Activated T-cell treated with anti-CD3 and anti-CD28 coated beads for 1 hour (primary cell): ENCODE measurements at places on chromosomes 5 and 9.

DNA sequence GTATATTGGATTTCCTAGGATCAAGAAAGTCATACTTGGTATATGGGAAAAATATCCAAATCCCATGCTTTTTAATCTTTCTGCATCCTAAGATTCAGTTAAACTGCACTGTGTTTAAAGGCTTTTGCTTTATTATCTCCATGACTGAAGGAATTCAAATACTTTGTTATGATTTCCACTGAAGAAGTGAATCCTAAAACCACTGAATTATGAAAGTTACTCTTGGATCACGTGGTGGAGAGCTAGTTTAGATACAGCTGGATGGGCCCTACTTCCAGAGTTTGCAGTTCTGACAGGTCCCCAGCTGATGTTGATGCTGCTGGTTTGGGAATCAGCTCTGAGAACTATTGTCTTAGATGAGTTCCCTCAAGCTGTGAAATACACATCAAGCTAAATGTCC is 5.0 kb downstream of the DAB2 start:
- DNase-seq: no peak

DNA sequence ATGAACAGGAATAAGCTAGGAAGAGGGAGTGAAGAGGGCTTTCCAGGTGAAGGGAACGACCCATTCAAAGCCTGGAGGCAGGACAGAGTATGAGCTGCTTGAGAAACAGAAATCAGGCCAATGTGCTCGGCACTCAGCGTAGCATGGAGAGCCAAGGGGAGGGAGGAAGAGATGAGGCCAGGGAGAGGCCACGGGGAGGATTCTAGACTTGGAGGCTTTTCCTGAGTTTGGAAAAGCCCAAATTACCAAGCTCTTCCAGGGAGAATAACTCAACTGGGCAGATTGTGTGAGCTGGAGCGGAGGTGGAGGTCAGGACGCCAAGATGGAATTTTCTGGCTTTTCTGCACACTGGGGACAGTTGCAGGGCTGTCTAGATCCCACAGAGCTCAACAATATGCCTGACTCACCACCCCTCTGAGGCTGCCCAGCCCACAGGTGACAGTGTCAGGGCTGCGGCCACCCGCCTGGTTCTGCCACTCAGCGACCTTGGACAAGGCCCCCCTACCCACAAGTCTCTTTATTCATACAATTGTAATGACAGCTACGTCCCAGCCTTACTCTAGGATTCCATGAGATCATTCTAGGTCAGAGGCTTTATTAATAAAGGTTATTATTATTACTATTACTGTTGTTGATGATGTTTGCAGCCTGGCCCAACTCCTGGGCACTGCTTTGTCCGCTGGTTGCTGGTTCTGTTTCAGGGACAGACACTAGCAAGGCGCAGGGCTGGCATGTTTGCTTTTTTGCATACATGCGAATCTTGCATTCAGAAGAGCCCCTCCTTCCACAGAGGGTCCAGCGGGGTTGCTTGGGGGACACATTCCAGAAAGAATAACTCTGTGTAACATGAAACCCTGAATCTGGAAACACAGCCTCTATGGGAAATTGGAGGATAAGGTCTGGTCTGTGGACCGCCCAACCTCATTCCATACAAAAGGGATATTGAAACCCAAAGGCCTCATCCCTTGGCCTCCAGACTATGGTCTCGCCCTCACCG is 9.4 kb upstream of the LMX1B start:
- no peak for DNase-seq

- DNase-seq: no peak
Observed at GRCh38 chr5:9482381-9482780, 63.5 kb downstream of the SEMA5A start.

DNA sequence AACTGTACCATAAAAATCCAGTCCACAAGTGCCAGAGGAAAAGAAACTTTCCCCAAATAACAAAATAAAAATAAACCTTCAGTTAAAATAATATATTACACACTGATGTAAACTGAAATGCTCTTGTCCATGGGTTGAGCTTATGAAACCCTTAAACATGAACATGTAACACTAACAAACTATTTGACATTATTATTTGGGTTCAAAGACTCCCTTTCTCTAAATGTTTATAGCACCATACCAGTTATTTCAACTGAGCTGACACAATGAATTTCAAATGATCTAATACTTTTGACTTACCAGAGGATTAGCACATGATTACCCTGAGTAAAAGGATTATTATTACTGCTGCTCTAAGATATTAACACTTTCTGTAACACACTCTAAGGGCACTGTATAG is 251.1 kb downstream of the BNC2 start:
- DNase-seq: no peak

GRCh38 chr9:90830051-90830450 is 28.4 kb downstream of the SYK start:
- DNase-seq: no peak

DNA sequence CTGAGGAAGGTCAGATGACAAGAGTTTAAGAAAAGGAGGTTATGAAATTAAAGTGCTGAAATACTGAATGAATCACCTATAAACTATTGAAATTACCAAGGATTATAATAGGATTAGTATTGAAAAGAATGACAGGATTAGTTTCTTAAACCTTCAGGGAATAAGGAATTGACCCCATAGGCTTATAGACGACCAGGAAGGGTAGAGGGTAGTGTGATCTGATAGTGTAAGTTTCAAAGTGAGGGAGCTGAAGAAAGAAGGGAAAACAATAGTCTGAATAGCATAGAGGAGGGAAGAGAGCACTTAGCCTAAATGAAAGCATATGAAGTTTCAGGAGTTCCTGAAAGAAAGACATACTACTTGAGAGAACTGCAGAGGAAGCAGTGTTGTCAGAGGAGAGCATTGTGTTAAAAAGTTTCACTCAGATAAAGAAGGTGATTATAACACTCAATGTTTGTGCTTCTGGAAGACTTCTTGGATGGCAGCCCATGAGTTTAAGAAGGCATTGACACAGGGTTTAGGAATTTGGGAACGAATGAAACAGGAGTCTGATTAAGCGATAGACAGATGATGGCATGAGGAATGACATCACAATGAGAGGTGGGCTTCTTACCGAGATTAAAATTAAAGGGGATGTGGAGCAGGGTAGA is 557.9 kb upstream of the GRAMD2B start:
- DNase-seq: no peak

DNA sequence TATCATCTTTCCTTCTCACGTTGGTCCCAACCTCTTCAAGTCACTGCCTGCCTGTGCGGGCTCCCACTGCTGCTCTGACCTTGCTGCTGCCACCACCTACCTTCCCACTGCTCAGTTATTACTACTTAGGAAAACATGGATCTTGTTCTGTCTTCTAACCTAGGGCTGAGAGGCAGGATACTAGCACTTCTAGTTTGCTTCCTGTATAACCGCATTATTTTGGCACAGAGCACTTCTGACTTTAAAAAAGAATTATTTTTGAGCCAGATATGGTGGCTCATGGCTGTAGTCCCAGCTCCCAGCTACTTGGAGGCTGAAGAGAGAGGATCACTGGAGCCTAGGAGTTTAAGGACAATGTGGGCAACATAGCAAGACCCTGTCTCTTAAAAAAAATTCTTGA is 135.4 kb upstream of the GNA14 start:
- DNase-seq: no peak

- no peak for DNase-seq
Observed at GRCh38 chr5:149282966-149283332, 11.3 kb downstream of the AFAP1L1 start.

DNA sequence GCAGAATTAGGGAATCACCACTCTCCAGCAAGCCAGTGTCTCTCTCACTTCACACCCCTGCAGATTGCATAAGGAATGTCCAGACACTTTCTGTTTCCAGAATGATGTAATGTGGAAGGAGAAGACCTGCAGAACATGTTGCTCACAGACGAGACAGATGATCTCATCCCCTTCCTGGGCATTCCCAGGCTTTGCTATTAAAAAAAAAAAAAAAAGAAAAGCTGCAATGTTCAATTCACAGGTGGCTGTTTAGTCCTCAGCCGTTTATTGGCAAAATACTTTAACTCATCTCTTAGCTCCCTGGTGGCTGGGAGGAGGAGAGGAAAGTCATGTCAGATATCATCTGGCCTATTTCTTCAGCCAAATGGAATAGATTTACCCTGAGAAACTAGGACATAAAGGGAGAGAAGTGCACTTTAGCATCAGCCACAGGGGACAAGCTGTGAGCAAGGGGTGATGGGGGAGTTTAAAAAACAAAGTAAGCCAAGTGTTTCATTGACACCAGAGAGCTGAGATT is 95.9 kb upstream of the TNC start:
- DNase-seq: no peak

DNA sequence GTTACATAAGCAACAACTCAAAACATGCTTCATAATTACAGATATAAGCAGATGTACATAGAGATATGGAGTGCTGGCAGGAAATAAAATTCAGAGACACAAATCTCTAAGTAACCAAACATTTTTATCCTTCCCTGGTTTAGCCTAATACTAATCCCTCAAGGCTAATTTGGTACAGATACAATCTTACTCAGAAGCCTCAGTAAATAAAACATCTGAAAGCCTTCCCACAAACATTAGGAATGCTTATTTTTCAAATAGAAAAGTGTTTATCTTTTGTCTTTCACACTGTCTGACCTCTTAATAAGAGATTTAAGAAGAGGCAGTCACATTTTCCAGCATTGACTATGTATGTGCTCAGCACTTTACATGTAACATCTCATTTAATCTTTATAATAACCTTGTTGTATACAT is 399.4 kb downstream of the ARRDC3 start:
- no peak for DNase-seq

DNA sequence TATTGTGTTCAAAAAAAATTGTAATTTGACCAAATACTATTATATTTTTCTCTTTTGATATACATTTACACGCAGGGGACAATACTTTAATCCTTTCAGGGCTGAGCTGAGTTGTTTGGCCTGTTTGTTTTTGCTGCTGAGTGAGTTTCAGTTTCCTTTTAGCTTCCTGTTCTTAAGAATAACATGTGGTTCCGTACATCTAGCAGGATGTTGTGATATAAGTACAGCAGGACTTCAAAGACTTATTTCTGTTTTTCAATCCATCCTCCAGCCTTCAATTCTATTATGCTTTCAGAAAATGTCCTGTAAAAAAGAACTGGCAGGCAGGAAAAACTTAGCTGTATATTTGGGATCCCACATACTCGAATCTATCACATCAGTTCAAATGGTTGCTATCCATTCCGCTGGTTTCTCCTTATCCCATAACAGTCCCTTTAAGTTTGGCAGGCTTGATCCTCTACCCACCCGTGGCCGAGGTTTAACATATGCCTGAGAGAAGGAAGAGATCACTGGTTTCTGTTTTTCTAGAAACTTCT is 1037.3 kb upstream of the ACO1 start:
- no peak for DNase-seq
